Ovary (tissue), 10 donors: ENCODE measurements at places on chromosomes 7 and 10. TPM values are rescaled to one million over a fixed set of nuclear protein-coding genes. Genes with fewer than 3 reads are reported as not detected.

- DNase-seq, result peak; percentile 60
Observed at GRCh38 chr10:5976512-5977470, 552 bp downstream of the IL15RA start.

CTTNBP2 gene
- total RNA-seq, result 10.7 TPM

GRCh38 chr10:72124989-72125388 is 36.6 kb upstream of the SPOCK2 start:
- no peak for DNase-seq

EPHB6 gene
- 17.9 TPM for total RNA-seq

DNA sequence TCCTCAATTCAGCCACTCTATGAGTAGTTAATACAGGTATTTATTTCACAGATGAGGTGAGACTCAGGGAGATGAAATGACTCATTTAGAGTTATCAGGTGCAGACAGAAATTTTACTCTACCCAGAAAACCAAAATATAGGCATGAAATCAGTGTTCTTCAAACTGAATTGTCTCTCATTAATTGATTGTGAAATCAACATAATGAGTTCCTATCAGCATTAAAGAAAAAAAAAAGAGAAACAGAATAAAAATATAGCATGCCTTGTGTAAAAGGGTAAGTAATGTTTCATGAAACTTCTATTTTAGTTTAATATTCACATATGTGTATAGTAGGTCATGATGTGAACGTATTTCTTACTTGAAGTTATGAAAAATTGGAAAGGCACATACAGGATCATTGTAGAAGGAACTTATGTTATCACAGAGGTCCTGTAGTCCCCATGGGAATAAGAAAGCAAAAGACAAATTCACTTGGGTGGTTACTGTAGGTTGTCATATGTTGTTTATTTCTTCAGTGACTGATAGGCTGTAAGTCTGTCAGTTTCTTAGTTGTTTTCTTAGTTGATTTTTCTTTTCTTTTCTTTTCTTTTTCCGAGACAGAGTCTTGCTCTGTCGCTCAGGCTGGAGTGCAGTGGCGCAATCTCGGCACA is 47.5 kb downstream of the KAT6B start:
- no peak for DNase-seq

DNA sequence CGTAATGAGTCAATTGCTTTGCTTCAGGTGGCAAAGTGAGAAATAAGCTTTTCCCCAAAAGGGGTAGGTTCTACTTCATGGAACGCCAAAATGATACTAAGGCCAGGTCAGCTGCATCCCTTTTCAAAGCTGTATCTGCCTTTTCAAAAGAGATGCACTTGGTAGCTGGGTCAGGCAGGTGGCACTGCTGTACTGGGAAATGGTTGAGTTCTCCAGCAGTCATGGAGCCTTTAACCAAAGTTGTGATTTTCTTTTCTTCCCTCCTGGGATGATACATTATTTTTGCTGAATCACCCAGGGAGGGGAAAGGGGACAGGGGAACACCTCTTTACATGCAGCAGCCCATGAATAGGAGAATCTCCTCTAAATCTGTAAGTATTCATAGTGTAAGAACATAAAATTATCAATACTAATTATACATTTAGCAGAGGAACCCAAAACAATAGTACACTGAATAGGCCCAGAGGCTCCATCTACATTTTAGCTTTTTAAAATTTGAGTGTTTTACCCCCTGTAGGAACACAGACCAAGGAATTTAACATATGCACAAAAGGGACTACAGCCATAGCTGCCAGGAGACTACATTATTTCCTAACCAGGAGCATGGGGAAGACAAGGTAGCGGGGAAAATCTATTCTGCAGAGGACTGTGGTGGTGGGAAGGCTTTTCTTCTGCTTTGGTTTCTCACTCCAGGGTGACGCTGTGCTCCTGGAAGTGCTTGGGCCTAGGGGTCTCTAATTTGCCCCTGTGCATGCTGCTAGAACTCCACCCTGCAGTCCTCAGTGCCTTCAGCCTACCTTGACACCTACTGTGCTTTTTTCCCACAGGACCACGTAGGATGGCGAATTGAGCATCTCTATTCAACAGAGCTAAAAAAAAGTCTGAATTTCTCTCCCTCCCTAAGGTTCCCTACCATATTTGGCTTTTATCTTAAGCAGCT is 6.4 kb upstream of the GPR22 start:
- peak; percentile 75 for DNase-seq

DNA sequence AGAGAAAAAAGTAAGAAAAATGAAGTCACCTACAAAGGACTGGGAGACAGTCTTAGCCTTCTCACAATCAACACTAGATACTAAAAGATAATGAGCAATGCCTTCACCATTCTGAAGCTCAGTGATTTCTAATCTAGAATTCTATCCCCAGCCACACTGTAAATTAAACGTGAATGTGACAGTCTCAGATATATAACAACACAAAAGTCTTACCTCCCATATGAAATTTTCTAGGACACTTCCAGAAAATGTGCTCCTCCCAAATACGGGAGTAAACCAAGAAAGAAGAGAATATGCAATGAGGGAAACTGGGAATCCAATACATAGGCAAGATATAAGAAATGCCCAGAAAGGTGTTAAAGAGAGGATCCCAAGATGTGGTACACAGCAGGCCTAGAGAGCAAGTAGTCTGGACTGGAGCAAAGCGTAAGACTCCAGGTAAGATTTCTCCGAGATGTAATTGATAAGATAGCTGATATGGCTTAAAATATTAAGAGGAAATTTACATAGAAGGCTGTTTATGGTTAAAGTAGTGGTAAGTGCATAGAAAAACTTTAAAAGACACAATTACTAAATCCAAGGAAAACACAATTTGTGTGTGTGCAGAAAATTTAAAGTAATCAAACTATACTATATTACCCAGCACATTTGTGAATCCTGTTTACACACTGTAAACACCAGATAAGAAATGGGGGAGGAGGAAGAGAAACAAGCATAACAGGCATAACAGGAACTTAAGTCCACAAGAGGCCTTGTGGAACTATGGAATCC is 44.1 kb downstream of the SGMS1 start:
- no peak for DNase-seq

DNA sequence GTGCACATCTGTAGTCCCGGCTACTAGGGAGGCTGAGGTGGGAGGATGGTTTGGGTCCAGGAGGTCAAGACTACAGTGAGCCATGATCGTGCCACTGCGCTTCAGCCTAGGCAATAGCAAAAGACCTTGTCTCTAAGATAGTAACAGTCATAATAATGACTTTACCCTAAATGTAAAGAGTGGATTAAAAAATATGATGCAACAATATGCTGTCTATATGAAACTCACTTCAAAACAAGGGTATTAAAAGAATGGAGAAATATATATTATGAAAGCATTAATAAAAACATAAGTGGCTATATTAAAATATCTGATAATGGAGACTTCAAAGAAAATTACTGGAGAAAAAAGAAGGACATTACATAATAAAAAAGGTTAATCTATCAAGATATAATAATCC is 5.7 kb downstream of the GNA12 start:
- no peak for DNase-seq

AKR1D1 gene
- not detected for total RNA-seq
